Stimulated activated CD4-positive, alpha-beta T cell treated with anti-CD3 and anti-CD28 coated beads, Interleukin-1b, Interleukin-23, amount 100 ng/mL, for 48 hours (primary cell): ENCODE measurements at places on chromosomes 6 and 20.

DNA sequence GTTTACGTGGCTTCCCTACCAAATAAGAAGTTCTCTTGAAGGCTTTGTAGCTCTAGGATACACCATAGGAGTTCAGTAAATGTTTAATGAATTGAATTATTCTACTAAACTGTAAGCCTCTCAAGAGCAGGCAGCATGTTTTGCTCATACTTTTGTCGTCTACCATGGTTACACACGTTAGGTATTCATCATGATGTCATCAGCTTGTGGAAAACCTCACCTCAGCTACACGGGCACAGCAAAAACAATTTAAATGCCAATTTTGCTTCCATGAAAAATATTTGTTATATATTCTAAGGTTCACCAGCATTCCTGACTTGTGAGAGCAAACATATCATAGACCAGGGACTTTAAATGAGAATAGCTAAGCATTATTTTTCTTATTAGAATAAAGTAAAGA is 16.7 kb downstream of the NCOA5 start:
- no peak for DNase-seq

- no peak for DNase-seq
Measured at GRCh38 chr6:13432526-13433184, 54.7 kb downstream of the GFOD1 start.

DNA sequence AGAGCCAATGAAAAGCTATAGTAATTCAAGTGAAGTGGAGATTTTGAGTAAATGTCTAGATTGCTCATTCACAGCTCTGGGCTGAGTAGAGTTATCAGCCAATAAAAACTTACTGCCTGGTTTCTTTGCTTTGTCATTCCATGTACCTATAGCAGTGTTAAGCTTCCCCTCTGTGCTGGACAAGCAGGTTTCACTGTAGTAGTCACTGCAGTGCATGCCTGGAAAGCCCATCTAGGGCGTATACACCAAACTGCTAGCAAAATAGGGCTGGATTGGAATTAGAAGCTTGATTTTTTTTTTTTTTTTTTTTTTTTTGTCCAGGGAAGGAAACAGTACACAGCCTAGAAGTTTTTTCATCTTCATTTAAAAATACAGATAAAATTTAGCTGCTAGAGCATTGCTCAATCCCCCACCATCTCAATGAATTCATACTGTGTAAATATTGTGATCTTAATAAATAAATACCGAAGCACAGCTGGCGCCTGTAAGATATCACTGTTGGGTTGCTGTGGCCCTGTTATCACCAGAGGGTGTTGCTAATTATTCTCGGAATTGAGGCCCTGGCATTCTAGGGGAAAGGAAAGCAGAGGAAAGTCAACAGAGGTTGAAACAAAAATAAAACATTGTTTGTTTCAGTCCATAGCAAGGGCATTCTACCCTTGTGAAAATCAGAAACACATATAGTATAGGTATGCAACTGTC is 968.5 kb upstream of the GJE1 start:
- DNase-seq, result no peak

DNA sequence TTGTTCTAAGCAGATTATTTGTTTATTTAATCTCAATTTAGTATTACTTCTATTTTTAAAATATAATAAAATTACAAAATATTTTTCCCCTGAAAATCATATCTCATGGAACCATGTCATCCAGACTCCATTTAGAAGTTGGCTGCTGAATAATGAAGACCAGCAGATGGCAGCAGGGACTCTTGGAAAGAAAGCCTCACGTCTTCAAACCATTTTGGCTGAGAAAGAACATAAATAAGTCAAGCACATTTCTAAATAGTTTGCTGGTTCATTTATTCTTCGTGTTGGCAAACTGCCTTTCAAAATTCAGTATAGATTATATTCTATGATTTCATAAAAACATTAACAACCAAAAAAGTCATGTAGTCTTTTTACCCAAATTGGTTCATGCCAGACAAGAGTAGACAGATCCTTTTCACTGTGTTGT is 71.7 kb downstream of the RCAN2 start:
- DNase-seq, result no peak

- no peak for DNase-seq
Measured at GRCh38 chr6:163355426-163355991, 59.0 kb upstream of the QKI start.

GRCh38 chr20:48283470-48284110 is 498.3 kb upstream of the SULF2 start:
- no peak for DNase-seq

- DNase-seq, result no peak
Measured at GRCh38 chr6:159973406-159973805, 4.5 kb downstream of the IGF2R start.

DNA sequence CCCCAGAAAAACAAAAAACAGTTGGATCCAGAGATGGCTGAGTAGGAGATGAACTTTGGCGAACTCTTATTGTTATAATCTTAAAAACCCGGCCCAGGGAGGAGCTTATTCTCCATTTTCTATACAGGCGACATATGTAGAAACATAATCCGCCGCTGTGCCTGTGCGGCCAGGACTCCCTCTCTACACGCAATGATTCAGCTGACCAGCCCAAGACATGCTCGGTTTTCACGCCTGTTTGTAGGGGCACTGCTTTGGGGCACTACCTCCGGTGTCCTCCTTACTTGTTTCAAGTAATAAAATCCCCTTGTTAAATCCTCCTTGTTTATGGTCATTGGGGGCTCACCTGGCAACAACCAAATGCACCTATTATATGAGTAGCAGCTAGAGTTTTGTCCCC is 89.9 kb downstream of the SEL1L2 start:
- no peak for DNase-seq
